ENCODE measurements at places on chromosomes 16 and 17.

- no peak for DNase-seq
Measured at GRCh38 chr17:35188111-35188510, 6.1 kb downstream of the SLC35G3 start.

- DNase-seq, result no peak
Measured at GRCh38 chr17:72457712-72458111, 336.9 kb downstream of the SOX9 start.

DNA sequence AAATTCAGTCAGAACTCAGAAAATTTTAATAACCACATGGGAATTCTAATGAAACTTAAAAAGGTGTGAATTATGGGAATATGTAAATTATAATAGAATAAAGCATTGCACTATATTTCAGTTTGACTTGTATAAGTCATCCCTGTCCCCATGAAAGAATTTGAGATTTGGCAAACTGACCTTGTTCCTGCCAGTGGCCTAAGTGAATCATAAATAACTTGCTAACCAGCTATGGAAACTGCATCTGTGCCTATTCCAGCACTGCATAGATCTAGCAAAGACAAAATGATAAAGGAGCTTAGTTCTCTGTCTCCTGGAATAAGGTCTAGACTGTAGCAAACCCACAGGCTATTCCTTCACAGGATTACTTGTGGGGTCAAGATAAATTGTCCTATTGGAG is 106.8 kb upstream of the NOG start:
- DNase-seq, result no peak

DNA sequence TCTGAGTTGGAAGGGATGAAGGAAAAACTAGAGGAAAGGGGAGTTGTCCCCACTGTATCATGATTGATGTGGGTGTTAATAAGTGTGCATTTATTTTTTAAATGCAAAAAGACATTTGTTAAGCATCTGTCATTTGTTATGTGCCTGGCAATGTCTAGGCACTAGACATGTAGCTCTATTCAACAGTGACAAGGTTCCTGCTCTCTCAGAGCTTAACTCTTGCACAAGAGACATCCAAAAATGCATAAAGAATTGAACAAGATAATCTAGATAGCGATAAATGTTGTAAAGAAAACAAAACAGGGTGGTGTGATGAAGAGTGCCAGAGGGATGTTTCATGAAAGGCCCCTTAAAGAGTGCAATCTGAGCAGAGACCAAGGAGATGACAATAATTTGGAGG is 148.9 kb downstream of the TOX3 start:
- DNase-seq, result no peak

DNA sequence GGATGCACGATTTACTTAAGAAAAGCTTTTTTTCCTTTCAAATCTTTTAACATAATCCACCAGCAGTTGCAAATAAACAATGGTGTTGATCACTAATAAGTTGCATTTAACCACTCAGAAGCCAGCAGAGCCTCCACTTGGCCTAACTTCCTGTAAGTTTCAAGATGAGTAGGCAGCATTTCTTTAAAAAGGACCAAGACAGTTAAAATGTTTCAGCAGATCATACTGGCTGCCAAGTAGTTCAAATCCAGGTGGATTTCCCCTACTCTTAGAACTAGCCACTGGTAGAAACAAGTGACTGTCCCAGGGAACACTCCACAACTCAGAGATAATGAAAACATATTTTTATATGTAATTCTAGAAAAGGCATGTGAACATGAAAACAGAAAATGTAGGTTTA is 17.0 kb upstream of the RFFL start:
- no peak for DNase-seq

DNA sequence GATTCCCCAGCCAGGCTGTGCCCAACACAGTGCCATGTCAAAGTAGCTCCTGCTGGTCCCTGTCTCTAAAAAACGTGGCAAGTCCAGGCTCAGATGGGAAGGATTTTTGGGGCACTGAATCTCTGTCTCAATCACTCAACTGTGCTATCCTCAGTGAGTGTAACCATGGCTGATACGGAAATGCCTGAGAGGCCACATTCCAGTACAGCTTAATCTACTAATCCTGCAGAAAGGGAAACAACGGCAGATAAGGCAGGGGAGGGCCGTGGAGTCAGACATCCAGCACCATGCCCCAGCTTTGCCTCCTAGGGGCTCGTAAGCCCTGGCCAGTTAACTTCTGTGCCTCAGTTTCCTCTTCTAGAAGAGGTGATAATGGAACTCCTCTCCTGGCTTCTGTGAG is 251.7 kb downstream of the CPPED1 start:
- no peak for DNase-seq

DNA sequence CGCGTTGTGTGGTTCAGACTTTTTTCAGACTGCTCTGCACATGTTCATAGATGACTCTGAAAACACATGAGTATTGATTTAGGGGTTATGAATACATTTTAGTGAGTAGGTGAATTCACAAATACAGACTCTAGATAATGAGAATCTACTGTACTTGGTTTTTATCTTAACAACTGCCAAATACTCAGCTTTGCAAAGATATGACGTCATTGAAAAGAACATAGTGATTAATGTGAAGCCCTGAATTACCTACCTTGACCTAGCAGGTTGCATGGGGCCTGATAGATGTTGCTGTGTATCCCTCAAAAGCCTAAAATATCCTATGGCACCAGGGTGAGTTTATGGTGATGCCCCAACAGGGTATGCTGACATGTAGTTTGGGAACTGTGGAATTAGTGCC is 98.0 kb downstream of the SHISA9 start:
- DNase-seq, result no peak

GRCh38 chr16:57252148-57252721 is 7.2 kb downstream of the ARL2BP start:
- no peak for DNase-seq

- peak; percentile 71 for DNase-seq
Measured at GRCh38 chr17:65137021-65137939, at the start of gene RGS9. Gene RGS9 (plus strand): TSS chr17:65137370. CDS start chr17:65137541, 171 bp downstream.

- DNase-seq, result no peak
Measured at GRCh38 chr17:36107660-36108059, 4.0 kb downstream of the CCL4 start.

- no peak for DNase-seq
Measured at GRCh38 chr17:14310101-14310500, 9.2 kb downstream of the HS3ST3B1 start.

DNA sequence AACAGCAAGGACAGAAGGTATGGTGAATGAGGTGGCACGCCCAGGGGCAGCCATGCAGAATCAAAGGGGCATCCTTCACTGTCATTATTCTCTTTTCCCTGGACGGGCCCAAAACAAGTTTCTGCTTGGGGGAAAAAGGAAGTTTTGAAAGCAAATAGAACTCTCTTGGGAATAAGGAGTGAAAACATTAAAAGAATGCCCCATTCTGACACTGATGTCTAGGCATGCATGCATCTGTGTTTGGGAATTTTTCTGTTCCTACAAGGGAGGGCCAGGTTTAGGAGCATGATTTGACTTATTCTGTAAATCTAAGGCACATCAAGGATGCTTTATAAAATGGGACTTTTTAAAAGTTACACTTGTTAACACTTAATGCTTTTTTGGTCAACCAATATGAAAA is 34.3 kb upstream of the SLC12A3 start:
- no peak for DNase-seq

GRCh38 chr17:39628655-39629493 is 2.1 kb downstream of the PPP1R1B start:
- DNase-seq, result no peak

GRCh38 chr16:26668026-26668425 is 398.7 kb upstream of the C16orf82 start:
- DNase-seq, result no peak

- no peak for DNase-seq
Measured at GRCh38 chr16:78307824-78308528, 208.5 kb downstream of the WWOX start.

GRCh38 chr17:41131979-41132378 is 8.0 kb upstream of the KRTAP4-12 start:
- no peak for DNase-seq

DNA sequence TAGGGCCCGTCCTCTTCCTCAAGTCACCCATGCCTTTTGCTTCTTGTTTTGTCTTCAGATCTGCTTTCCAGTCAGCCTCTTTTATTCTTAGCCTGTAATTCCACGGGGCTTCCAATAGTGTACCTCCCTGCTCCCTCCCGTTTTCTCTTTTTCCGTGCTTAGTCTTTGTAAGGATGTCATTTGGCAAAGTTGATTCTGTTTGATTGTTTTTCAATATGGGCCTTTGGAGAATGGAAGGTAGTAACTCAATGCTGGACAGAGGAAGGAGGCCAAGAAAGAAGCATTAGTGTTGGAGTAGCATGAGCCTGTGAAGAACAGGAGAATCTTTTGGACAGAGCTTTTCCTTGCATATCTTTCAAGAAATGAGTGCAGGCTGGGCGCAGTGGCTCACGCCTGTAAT is 6.5 kb downstream of the WWP2 start:
- no peak for DNase-seq

Measured in stimulated activated CD4-positive, alpha-beta T cell treated with anti-CD3 and anti-CD28 coated beads, Interleukin-1b, Interleukin-23, amount 100 ng/mL, for 1 hour (primary cell).